ENCODE measurements at places on chromosomes 2 and 18. TPM values are rescaled to one million over a fixed set of nuclear protein-coding genes. Genes with fewer than 3 reads are reported as not detected.

- H3K4me1 ChIP-seq, result no peaks in the 10 kb centered on the region
- peaks cover 7% of the 10 kb centered on the region for H3K27me3 ChIP-seq
- H3K27ac ChIP-seq, result no peak overlapping the region
- H3K4me3 ChIP-seq, result no peak overlapping the region
- no peaks in the 10 kb centered on the region for H3K36me3 ChIP-seq
These were observed 220.0 kb downstream of the METTL4 start for GRCh38 chr18:2351126-2351850.

- peak overlapping the region; percentile 63 for H3K4me3 ChIP-seq
- no peak for DNase-seq
- peaks cover 5% of the 10 kb centered on the region for H3K4me1 ChIP-seq
- peaks cover 37% of the 10 kb centered on the region for H3K27me3 ChIP-seq
- no peaks in the 10 kb centered on the region for H3K36me3 ChIP-seq
- H3K27ac ChIP-seq, result no peak overlapping the region
These were observed 187.2 kb upstream of the FANCL start for GRCh38 chr2:58428096-58429013.

DNA sequence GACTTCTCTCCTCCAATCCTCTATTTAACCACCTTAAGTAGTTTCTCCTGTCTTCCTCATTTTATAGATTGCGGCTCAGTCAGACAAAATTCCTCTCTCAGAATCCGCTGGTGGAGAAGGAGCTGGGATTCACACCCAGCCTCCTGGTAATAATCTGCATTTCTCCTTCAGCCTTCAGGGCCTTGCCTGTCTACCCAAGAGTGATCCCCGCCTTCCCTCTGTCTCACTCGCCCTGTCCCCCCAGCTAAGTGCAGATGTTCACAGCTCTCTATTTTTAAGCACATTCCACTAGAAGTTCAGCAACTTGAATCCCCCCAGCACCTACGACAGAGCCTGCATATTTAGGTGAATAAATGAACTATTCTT lies 212.5 kb upstream of the HAAO start:
- H3K4me1 ChIP-seq, result no peaks in the 10 kb centered on the region
- no peaks in the 10 kb centered on the region for H3K27me3 ChIP-seq
- no peak for DNase-seq
- H3K4me3 ChIP-seq, result no peak overlapping the region

- no peaks in the 10 kb centered on the region for H3K4me1 ChIP-seq
- H3K27ac ChIP-seq, result no peak overlapping the region
- H3K4me3 ChIP-seq, result no peak overlapping the region
- no peaks in the 10 kb centered on the region for H3K36me3 ChIP-seq
- no peak for DNase-seq
These were observed 11.5 kb upstream of the FEZ2 start for GRCh38 chr2:36609507-36609906.

DNA sequence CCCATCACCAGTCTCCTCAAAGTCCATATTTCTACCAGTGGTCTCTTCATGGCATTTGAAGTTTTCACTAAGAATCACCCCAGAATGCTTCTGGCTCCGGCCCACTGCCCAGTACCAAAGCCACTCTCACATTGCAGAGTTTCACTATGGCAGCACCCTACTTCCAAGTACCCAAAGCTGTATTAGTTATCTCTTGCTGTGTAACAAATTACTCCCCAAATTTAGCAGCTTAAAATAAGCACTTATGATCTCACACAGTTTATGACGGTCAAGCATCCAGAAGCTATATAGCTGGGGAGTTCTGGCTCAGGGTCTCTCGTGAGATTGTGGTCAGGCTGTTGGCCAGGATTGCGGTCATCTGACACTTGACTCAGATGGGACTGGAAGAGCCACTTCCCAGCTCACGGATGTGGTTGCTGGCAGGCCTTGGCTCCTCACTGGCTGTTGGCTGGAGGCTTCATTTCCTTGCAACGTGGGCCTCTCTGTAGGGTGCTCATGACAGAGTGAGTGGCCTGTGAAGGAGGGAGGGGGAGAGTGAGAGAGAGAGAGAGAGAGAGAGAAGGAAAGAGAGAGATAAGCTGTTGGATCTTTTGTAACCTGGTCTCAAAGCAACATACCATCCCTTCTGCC lies 189.5 kb downstream of the CTIF start:
- H3K36me3 ChIP-seq, result no peaks in the 10 kb centered on the region
- no peaks in the 10 kb centered on the region for H3K4me1 ChIP-seq
- DNase-seq, result no peak
- no peaks in the 10 kb centered on the region for H3K27me3 ChIP-seq
- no peak overlapping the region for H3K4me3 ChIP-seq

DNA sequence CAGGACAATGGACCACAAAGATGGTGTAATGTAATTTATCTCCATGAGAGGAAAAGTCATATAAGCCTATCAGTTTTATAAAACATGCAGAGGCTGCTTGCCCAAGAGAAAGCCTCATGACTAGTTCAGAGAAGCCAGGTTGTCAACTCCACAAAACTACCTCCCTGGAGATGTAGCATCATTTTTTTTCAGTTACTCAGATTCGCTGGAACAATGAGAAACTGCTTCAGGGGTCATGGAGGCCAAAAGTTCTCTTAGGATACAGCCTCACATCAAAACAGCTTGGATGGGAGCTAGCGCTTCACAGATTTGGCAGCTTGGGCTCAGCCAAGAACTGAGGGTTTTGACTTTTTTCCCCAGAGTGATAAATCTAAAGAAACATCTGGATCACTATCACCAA lies 263.5 kb downstream of the INSIG2 start:
- DNase-seq, result no peak
- H3K27me3 ChIP-seq, result peaks cover 10% of the 10 kb centered on the region
- no peak overlapping the region for H3K4me3 ChIP-seq

- H3K27ac ChIP-seq, result no peak overlapping the region
- peaks cover 8% of the 10 kb centered on the region for H3K36me3 ChIP-seq
- DNase-seq, result no peak
- peaks cover 83% of the 10 kb centered on the region for H3K4me1 ChIP-seq
These were observed 119.1 kb downstream of the MAP4K4 start for GRCh38 chr2:101816598-101816997.

GRCh38 chr2:105411720-105412407 lies 13.0 kb upstream of the FHL2 start:
- H3K27me3 ChIP-seq, result peaks cover 19% of the 10 kb centered on the region
- H3K27ac ChIP-seq, result no peak overlapping the region
- H3K4me3 ChIP-seq, result no peak overlapping the region
- DNase-seq, result no peak
- no peaks in the 10 kb centered on the region for H3K36me3 ChIP-seq

GRCh38 chr2:177325554-177325953 lies 61.0 kb upstream of the NFE2L2 start:
- H3K4me1 ChIP-seq, result peaks cover 9% of the 10 kb centered on the region
- H3K36me3 ChIP-seq, result peaks cover 7% of the 10 kb centered on the region
- H3K27ac ChIP-seq, result no peak overlapping the region

- DNase-seq, result no peak
- H3K36me3 ChIP-seq, result no peaks in the 10 kb centered on the region
- H3K27me3 ChIP-seq, result peaks cover 10% of the 10 kb centered on the region
- H3K4me1 ChIP-seq, result no peaks in the 10 kb centered on the region
- no peak overlapping the region for H3K27ac ChIP-seq
These were observed 32.4 kb downstream of the KCNK3 start for GRCh38 chr2:26724784-26725520.

REG3G gene
- not detected for total RNA-seq

LPIN2 gene
- 62.4 TPM for total RNA-seq

CRYGD gene
- not detected for total RNA-seq
